A549 treated with dexamethasone at 1 μM for 4 hours (cell line): ENCODE measurements at places on chromosomes 12 and 14. TPM values are rescaled to one million over a fixed set of nuclear protein-coding genes. Genes with fewer than 3 reads are reported as not detected.

SOAT2 gene
- total RNA-seq = 0.17 to 0.27 TPM (median 0.26 TPM) in 5 replicates

SPTB gene
- 1.2 to 2.4 TPM (median 2.0 TPM) in 5 replicates for total RNA-seq

ASCL1 gene
- total RNA-seq = not detected in 5 replicates

BICDL1 gene
- 2.6 to 5.1 TPM (median 4.5 TPM) in 5 replicates for total RNA-seq

GALNT16 gene
- total RNA-seq = 2.4 to 3.3 TPM (median 3.1 TPM) in 5 replicates
